ENCODE measurements at places on chromosomes 6 and 20.

DNA sequence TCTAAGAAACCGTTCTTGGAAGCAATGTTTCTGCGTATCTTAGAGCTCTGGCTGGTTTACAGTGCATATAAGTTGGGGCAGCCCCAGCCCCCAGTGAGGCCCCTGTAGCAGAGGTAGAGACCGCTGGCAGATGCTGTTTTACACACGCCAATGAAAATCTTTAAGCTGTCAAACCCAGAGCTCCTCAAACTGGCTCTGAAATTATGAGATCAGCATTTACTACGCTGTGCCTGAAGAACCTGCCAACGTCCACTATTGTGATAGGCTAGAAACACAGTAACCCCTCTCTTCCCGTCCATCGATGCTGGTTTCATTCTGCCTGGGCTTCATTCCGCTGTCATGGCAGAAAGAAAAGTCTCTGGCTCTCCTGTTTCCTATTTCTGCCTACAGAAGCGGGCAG is 160.6 kb downstream of the SMOC2 start:
- DNase-seq: no peak

- no peak for DNase-seq
Measured at GRCh38 chr6:148736774-148737412, 9.9 kb upstream of the UST start.

DNA sequence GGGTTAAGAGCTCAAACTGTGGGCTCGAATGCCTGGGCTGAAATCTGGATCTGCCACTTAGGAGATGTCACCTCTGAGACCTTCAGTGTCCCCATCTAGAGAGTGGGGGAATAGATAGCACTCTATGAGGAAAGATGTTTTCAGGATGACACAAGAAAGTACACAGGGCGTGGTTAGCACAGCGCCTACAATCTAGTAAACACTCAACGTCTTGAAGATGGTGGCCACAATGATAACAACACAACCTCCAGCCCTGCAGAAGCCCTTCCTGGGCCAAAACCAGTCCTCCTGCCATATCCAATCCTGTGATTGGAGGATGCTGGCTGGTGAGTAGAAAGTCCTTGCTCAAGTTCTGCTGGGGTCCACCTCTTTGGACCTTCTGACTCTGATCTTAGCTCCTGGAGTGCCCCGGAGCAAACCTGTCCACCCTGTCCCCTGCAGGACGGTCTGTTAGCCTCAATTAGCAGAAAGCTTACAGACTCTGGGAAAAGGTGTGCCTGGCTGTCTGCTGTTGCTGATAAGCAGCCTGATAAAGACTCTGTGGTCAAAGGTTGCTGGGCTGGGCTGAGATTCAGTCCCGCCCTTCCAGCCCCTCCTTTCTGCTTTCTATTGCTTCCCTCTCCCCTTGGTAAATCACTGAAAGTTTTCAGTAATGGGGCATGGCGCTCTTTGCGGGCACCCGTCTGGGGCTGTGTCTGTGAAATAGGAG is 8.2 kb downstream of the EDN3 start:
- DNase-seq: no peak

GRCh38 chr6:136411453-136412354 is 122.1 kb upstream of the BCLAF1 start:
- no peak for DNase-seq

- no peak for DNase-seq
Measured at GRCh38 chr6:146191166-146191565, 162.3 kb downstream of the GRM1 start.

DNA sequence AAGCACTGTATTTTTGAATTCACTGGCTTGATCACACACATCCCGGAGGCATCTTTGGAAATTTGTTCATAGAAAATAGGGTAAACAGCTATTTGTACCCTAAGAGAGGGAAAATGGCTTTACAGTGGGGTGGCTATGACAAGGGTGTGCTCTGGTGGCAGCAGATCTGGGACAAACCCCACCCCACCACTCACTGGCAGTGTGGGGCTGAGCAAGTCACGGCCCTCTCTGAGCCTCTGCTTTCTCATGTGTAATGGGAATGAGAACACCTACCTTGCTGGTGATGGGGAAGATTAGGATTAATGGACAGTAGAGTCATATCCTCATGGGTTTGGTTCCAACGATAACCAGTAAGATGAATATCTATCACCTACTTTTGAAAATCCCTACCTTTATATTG is 78.0 kb downstream of the KCNB1 start:
- DNase-seq: no peak

DNA sequence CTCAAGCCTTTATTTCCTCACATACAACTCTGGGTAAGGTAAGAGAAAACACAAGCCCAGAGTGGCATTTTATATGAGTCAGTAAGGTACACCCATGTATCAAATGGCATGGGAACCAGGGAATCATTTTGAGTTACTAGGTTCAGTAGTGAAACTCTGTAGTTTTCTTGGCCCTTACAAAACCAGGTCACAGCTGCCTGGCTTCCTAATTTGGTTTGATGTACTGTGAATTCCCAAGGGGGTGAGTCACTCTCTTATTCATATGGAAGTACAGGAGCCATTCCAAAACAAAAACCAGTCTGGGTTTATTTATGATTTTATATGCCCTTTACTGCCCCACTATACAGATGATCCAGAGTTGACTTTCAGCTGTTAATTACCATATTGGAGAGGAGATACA is 70.7 kb downstream of the PDE7B start:
- no peak for DNase-seq

GRCh38 chr6:51161752-51162151 is 343.1 kb downstream of the TFAP2B start:
- no peak for DNase-seq

All from CD4-positive, alpha-beta T cell treated with Interleukin-4 for 4 hours (primary cell).